ENCODE measurements at places on chromosomes 16 and 17.
A peak's percentile ranks its signal among the peaks of the same experiment; 100 is the strongest.

DNA sequence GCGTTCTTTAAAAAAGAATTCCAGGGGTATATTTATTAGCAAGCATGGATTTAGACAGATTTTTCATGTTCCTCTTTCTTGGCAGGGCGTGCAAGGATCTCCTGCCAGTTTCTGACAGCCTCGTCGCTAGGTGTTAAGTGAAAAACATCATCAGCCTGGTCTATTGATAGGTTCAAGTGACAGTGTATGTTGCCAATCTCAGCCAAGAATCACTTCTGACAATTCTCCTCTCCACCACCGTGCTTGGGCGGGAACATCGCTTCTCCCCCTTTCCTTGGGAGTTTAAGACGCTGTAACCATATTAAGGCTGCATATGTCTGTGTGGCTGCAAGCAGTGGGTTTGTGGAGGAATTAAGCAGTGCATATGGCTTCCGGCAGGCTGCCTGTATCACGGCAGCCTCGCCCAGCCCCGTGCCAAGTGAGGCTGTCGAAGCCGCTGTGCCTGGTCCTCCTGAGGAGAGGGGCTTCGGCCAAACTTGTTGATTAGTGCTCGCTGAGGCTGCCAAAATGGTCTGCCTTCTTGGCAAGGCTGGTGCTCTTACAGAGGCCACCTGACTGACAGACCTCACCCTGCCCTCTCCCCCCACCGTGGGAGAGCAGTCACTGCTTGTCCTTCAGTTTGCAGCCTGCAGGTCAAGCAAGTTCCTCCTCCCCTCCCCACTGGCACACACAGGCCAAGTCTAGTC is 132.2 kb upstream of the MPHOSPH6 start:
- DNase-seq: no peak

DNA sequence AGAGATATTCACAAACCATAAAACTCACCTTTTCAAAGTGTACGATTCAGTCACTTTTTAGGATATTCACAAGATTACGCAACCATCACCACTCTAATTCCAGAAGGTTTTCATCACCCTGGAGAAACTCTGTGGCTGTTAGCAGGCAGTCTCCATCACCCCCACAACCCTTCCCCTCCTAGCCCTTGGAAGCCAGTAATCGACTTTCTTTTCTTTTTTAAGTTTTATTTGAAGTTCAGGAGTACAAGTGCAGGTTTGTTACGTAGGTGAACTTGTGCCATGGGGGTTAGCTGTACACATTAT is 363.5 kb downstream of the CPPED1 start:
- DNase-seq: no peak

GRCh38 chr16:8718851-8719680 is 44.6 kb downstream of the ABAT start:
- no peak for DNase-seq

DNA sequence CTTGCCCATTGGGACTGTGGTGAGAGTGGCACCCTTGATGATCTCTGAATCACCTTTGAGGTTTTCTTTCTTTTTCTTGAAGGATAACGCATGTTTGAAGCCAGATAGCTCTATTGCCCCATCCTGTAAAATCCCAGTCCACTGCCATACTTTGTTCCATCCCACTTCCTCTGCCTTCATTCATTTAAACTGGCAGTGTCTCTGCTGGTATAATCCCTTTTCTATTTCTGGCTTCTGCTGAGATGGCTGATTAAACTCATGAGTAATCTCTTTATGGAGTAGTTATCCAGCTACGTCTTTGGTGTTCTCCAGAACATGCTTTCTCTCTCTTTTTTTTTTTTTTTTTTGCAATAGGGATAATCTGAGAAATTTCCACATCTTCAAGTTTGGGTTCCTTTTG is 656.5 kb upstream of the SALL1 start:
- no peak for DNase-seq

GRCh38 chr17:43986225-43986981 is 18.0 kb upstream of the NAGS start:
- no peak for DNase-seq

DNA sequence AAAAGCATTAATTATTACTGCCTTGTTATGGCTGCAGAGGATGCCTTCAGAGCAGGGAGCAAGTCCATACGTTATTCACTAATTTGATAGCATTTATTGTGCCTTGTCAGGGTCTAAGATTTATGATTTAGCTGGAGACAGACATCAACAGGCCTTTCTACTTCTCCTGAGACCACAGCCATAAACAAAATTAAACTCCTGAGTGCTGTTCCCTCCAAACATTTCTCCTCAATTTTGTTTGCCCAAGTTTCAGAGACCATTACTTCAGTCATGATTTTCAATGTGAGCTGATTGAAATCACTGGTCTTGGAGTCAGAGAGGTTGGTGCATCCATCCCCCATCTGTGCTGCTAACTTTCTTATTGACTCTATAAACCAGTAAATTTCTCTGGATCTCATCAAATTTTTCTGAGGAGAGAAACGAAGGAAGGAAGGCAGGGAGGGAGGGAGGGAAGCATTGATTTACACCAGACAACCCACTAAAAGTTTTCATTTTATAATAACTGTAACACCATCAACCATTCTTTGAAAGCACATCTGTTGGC is 423.6 kb upstream of the CDH11 start:
- DNase-seq: no peak

GRCh38 chr17:62621223-62621622 is 6.2 kb upstream of the MRC2 start:
- no peak for DNase-seq

GRCh38 chr16:68226116-68226515 is 9.8 kb downstream of the ESRP2 start:
- DNase-seq: no peak

GRCh38 chr17:31113939-31114338 is 19.2 kb downstream of the NF1 start:
- DNase-seq: no peak

DNA sequence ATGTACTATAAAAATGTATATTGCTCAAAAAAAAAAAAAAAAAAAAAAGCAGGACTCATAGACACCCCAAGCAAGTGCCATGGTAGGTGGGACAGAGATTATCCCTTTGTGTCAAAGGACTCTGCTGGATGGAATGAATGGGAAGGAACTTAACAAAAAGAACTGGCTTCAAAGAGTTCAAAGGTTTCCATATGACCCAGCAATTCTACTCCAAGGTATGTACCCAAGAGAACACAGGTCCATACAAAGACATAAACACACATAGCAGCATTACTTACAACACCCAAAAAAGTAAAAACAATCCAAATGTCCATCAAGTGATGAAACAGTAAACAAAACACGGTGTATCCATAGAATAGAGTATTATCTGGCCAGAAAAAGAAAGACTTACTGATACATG is 255.2 kb downstream of the SLC39A11 start:
- DNase-seq: no peak

GRCh38 chr17:48150597-48151001 is 43.0 kb downstream of the SNX11 start:
- no peak for DNase-seq

GRCh38 chr17:17070931-17071330 is 28.7 kb downstream of the MPRIP start:
- DNase-seq: no peak

- no peak for DNase-seq
Observed at GRCh38 chr17:2986925-2987324, 76.5 kb downstream of the OR1D5 start.

DNA sequence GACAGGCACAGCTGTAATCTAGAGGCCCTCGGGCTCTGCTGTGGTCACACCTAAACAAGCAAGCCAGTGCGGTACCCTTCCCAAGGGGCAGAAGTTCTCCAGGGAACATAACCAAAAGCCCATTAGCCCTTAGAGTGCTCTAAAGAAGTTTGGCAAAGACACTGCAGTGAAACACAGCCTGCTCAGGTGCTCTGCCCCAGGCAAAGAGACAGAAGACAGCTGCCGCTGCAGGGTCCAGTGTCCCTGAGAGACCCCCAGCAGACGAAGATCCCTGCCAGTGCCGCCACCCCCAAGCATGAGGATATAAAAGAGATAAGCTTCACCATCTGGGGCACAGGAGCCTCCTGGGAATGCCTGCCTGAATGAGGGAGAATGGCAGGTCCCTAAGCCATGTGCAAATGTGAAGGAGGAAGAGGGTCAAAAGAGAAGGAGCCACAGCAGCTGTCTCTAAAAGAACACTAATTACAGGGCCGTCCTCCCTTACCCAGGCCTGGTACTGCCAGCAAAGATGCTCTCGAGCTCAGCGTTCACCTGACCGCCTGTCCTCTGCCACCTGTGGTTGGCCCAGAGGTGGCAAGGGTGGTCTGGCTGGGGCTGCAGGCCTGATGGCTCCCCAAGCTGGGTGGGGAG is 29.7 kb downstream of the CUEDC1 start:
- no peak for DNase-seq

- no peak for DNase-seq
Observed at GRCh38 chr17:40014375-40014980, 762 bp upstream of the CSF3 start.

DNA sequence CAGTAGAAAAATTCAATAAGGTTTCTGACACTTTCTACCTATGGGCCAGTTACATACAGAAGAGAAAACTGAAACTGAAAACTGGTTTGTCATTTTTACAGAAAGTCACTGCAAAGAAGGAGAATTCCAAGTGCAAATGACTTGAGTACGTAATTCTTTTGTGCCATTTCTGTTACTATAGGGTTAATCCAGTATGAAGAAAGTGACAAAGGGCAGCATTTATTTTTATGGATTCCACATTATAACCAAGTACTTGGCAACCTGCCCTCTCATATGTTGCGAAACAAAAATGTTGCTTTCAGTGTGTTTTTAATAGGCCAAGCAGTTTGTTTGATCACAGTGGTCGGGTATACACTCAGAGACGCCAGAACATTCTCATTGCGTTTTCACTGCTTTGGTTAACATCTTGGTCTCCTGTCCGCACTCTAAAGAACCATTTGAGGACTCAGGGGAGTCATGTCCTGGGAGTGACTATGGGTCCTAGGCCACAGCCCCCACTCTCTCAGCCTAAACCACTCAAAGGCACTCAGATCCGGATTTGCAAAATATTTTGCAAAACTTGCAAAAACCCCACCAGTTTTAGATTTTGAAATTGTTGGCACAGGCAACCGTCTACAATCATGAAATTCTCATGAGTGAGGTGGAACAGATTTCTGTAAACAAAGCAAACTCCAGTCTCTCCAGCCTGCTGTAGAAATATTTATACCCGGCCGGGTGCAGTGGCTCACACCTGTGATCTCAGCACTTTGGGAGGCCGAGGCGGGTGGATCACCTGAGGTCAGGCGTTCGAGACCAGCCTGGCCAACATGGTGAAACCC is 15.4 kb upstream of the HELZ start:
- DNase-seq: no peak

GRCh38 chr16:58501242-58502131 is 1.5 kb downstream of the NDRG4 start:
- peak; percentile 56 for DNase-seq

- no peak for DNase-seq
Observed at GRCh38 chr16:49024896-49025295, 256.7 kb downstream of the CBLN1 start.

- no peak for DNase-seq
Observed at GRCh38 chr17:14843086-14843795, 421.9 kb downstream of the PMP22 start.

GRCh38 chr16:7431723-7432122 is 99.1 kb downstream of the RBFOX1 start:
- DNase-seq: no peak

DNA sequence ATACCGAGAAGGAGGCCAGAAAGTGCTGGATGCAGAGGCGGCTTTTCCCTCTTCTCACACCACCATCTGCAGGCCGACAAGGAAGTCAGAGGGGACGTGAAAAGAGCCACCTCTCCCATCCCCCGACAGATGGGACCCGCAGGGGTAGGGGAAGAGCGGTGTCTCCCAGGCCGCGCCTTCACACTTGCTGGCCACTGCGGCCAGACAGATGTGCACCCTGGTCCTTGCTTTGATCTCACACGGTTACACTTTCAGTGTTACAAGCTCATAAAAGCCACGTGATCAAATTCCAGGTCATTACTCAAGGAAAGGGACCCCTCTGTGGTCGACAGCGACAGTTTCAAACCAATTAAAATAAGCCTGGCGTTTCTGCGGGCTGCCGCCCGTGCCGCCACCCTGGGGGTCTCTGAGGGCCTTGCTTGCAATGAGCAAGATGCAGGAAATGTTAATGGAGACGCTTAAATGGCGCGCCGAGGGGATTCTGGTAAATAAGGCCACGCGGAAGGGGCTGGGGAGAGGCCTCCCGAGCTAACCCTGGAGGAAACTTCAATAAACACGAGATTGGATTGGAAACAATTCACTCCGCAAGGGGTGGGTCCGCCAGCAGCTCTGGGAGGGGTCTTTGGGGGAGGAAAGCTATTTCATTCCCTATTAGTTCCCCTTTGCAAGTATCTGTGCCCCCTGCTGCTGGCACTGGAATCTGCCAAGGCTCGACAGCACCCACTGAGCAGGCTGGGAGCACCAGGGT is 240.9 kb downstream of the ENGASE start:
- DNase-seq: no peak

GRCh38 chr16:12811441-12812383 is 8.0 kb upstream of the CPPED1 start:
- DNase-seq: no peak

DNA sequence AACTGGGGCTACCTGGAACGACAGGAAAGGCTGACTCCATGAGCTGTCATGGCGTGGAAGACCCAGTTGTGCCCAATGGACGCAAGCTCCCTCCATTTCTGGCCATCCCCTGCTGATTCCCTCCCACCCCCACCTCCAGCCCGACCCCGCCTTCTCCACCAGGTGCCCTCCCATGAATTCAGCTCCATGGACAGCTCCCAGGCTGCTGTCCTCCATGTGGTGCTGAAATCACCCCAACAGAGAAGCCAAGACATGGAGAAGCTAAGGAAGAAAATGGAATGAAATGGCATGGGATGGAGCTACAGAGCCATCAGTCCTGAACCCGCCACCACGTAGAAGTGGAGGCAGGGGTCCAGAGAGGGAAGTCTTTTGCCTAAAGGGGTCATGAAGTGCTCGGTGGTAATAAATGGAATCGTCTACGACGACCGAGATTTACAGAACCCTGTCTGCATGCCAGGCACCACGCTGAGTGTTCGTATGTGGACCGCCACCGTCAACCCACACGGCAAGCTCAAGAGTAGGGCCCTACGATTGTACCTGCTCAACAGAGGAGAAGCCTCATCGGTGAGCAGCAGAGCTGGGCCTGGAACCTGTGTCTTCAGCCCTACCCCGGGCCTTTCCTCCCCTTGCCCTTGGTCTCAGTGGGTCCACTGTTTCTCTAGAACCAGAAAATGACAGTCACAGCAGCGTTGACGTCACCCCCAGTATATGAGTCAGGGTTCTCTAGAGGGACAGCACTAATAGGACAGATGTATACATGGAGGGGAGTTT is 9.3 kb upstream of the ZC3H18 start:
- no peak for DNase-seq

GRCh38 chr16:60776281-60776680 is 1260.0 kb downstream of the CDH8 start:
- no peak for DNase-seq

DNA sequence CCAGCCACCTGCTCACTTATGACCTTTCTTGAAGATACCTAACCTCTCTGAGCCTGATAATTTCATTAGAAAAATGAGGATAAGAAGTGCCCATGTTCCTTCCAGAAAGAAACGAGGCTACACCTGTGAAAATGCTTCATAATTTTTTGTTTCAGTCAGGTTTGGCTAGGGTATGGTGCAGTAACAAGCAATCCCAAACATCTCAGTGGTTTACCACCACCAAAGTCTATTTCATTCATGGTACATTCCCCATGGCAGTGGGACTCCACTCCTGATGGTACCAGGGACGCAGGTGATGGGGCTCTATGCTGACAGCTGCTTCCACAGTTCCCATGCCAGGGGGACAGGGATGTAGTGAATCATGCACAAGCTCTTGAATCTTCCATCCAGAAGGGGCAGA is 147.6 kb upstream of the CES5A start:
- DNase-seq: no peak
